ENCODE measurements at places on chromosomes 2 and 18.

GRCh38 chr2:45675263-45675812 is 23.9 kb downstream of the PRKCE start:
- no peak for DNase-seq

DNA sequence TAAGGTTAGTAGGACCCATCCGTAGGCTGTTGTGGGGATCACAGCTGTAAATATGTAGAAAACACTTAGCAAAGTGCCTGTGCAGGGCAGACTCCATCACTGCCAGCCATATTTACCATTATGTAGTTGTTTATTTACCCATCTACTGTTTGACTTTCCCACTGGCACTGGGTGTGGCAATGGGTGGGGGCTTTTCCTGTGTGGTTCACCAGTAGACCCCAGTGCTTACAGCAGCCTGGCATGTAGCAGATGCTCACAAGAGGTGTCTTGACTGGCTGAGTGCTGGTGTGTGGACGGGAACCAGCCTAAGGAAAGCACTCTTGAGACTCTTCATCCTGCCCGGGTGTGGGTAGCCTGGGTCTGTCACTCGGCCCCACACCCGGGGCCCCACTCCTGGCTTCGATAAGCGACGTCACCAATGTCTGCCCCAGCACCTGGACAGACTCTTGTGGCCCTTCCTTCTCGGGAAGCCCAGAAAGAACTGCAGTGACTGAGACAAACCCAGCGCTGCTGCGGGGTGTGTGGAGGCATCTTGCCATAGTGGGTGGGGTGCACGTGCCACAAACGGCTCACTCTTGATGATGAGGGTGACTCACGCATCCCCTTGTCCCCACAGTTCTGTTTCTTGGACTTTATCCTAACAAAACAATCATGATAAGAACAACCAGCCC is 78.3 kb downstream of the HDAC4 start:
- peak; percentile 92 for DNase-seq

GRCh38 chr2:207724113-207724512 is 12.7 kb downstream of the CCNYL1 start:
- no peak for DNase-seq

DNA sequence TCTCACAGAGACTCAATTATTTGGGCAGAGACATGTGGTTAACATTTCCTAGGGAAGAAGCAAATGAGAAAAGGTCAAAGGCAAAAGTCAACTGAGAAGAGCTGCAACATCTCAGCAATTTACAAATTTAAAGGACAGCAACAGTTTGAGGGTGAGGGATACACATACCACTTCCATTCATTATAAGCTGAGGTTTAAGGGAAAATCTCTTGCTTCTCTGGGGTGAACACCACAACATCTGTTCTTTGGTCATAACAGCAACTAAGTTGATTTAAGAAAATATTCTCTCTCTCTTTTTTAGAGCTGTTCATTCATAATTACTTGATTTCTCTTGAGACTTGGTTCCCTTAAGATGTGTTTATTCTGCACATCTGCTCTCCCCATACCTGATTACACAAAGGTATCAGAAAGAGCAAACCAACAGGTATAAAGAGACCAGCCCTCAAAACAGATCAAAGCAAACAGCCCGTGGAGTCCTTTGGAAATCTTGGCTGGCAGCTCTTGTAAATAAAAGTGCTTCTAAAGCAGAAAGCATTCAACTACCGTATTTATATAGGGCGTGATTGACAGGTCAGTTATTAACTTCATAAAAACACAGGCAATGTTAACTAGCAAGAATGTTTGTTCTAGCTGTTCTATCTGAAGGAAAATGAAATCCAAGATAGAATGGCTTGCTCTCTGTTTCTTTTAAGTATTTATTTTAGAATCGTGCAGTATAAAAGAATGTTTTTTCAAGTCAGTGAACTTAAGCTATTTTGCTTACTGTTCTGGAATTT is 132.8 kb downstream of the THADA start:
- no peak for DNase-seq

DNA sequence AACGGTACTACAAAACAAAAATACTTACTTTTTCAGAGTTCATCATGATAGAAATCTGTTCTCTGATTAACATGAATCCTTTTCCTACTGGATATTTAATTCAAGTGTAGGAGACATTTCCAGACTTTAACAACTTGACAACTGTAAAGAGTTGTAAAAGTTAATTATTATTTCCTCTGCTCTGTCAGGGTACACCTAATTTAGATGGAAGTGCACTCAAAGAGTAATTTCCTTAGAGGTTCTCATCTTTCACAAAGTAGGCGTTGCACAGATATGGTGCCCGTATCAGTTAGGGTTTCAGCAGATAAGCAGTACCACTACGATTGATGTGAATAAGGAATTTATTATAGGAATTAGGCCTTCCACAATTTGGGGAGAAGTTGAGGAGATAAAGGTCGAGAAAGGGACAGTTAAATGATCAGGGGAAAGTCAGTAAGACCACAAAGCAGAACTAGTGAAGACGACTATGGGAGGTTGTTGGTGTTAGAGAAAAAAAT is 16.2 kb upstream of the PDE11A start:
- no peak for DNase-seq

All from hematopoietic multipotent progenitor cell treated with erythropoietin and hydrocortisone succinate and interleukin-3 and kit ligand, for 6 days (in vitro differentiated cells).